Kidney epithelial cell (primary cell): ENCODE measurements at places on chromosomes 12 and 14.
A peak's percentile ranks its signal among the peaks of the same experiment; 100 is the strongest.

- DNase-seq = no peak
These were observed 732 bp upstream of the ARF3 start for GRCh38 chr12:48958049-48958388.

DNA sequence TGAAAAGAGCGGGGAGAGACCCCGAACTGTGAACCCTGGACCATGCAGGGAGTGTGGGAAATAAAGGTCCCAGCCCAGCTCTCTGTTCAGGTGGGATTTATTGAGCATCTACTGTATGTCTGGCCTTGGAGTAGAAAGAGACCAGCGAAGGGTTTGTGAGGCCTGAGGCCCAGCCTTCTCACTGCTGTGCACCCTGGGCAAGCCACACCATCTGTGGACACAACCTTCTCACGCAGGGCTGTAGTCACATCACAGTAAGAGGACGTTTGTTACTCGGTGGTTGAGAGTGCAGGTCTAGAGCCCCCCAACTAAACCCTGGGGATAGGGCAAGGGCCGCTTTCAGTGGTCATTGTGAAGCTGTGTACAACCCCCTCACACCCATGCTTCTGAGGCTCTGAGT, 18.2 kb downstream of the FAM222A start:
- no peak for DNase-seq

- DNase-seq = no peak
These were observed 48.7 kb downstream of the SCARB1 start for GRCh38 chr12:124814741-124815613.

GRCh38 chr14:102586420-102587104, 5.9 kb upstream of the RCOR1 start:
- DNase-seq = no peak

GRCh38 chr14:37422748-37423147, 172.3 kb downstream of the FOXA1 start:
- no peak for DNase-seq

- DNase-seq = no peak
These were observed 132.3 kb downstream of the KSR2 start for GRCh38 chr12:117836476-117836875.

DNA sequence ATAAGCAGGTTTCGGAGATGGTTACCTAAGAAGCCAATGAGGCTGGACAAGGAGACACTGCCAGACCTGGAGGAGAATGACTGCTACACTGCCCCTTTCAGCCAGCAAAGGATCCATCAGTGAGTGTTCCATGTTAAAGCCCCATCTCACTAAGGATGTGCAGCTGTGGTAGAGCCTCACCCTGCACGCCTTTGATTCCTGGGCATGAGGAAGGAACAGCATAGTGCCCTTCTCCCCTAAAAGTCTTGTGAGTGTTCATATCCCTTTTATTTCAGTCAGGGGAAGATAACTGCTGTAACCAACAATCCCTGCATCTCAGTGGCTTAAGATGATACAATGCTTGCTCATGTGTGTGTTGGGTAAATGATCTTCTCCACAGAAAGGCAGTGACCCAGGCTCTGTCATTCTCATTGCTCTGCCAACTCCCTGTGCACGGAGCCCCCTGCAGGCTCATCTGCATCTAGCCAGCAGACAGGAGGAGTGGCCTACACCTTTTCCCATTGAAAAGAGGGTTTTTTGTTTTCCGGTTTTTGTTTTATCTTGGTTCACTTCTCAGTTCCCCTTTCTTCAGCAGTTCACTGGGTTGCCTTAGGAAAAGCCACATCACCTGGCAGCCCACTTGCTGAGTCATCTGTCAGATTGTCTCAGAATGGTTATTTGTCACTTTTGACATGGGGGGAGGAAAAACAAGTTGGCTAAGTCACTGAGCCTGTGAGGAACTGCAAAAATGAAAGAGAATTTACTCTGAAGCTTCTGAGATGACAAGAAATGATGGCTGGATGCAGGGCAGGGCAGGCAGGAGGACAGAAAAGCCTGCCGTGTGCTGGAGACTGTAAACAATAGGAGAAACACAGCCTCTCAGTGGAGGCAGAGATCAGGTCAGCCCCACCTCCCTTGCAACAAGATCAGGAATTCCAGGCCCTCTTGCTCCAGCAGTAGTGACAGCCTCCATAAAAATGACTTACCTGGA, 193.3 kb downstream of the ANO4 start:
- DNase-seq = peak; percentile 32

DNA sequence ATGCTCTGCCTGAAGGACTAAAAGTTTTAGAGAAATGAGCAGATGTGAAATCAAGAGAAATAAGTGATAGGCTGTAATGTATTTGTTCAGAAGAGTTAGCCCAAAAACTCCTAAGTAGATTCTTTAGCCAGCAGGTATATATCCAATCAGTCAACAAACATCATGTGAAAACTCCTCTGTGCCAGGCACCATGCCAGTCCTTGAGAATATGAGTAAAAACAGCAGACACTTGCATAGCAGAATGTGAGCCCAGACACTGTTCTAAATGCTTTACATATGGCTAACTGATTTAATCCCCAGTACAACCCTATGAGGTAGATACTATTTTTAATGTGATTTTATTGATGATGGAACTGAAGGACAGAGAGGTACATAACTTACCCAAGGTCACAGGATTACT, 329.8 kb downstream of the PAWR start:
- no peak for DNase-seq

DNA sequence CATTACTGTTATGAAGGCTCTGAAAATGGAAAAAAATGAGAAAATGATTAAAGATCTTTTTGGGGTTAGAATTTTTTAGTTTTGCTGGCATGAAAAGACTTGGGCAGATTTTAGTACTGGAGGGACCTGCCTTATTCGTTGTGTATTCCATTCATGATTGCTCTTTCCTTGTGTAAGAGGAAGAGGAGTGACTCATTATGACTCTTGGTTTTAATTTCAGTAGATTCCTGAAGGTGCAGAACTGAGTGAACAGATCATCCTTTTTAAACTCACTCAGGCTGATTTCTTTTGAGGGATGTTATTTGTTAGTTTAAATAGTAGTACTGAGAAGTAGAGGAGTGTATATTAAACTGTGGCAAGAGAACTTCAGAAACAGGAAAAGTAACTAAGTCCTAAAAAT, 41.6 kb downstream of the AKAP6 start:
- DNase-seq = peak; percentile 72
